ENCODE measurements at places on chromosomes 1 and 21.

- DNase-seq = no peak
These were observed 277.3 kb downstream of the KAZN start for GRCh38 chr1:14875524-14876509.

- DNase-seq = no peak
These were observed 105.8 kb upstream of the RAB4A start for GRCh38 chr1:229164836-229165735.

- no peak for DNase-seq
These were observed 22.8 kb upstream of the PDE9A start for GRCh38 chr21:42630626-42631025.

GRCh38 chr1:54215523-54215922 is 15.6 kb downstream of the MRPL37 start:
- DNase-seq = no peak

GRCh38 chr1:227911376-227911775 is 36.4 kb downstream of the WNT9A start:
- DNase-seq = no peak

DNA sequence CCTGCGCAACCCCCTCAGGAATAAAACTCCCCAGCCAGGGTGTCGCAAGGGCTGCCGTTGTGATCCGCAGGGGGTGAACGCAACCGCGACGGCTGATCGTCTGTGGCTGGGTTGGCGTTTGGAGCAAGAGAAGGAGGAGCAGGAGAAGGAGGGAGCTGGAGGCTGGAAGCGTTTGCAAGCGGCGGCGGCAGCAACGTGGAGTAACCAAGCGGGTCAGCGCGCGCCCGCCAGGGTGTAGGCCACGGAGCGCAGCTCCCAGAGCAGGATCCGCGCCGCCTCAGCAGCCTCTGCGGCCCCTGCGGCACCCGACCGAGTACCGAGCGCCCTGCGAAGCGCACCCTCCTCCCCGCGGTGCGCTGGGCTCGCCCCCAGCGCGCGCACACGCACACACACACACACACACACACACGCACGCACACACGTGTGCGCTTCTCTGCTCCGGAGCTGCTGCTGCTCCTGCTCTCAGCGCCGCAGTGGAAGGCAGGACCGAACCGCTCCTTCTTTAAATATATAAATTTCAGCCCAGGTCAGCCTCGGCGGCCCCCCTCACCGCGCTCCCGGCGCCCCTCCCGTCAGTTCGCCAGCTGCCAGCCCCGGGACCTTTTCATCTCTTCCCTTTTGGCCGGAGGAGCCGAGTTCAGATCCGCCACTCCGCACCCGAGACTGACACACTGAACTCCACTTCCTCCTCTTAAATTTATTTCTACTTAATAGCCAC is 696 bp downstream of the TGFB2 start:
- DNase-seq = no peak

DNA sequence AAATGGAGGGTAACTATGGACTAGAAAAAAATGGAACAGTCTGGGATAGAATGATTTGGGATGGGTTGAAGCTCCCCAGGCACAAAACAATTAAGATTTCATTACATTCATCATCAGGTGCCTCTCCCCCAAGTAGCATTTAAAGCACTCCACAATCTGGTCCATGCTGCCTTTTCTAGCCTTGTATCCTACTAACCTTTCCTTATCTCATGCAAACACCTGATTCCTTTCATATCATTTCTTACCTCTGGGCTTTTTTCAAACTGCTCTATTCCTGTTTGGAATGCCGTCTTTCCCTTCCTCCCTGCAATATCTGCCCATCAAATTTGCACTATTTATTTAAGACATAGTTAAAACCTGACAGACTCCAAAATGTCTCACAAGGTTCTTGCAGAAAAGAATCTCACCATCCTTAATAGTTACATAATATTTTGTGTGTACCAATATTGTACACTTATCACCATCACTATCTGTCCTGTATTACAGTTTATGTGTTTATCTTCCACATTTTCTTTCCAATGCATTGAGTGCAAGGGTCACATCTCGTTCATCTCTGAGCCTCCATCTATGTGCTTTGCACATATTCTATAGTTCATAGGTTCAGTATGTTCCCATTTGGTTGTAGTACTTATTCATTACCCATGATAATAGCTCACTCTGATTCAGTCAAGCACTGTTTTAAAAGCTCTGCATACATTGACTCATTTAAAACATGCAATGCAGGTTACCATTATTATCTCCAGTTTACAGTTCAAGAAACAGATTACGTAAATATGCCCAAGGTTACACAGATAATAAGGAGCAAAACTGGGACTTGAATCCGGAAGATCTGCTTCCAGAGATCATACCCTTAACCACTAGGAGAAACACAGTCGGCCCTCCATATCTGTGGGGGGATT is 16.1 kb upstream of the SHCBP1L start:
- DNase-seq = no peak

GRCh38 chr1:30928171-30928570 is 19.6 kb upstream of the SDC3 start:
- DNase-seq = no peak

GRCh38 chr1:155011437-155012025 is 8.9 kb downstream of the ZBTB7B start:
- DNase-seq = no peak

Data from nucleus accumbens (tissue), 56 donors.